Activated naive CD4-positive, alpha-beta T cell treated with anti-CD3 and anti-CD28 coated beads, Interleukin-2, amount 10 ng/mL, durations not matched to agents 7 days and 5 days (primary cell): ENCODE measurements at places on chromosomes 3 and 15.

GRCh38 chr3:138188013-138188730 is 1.1 kb downstream of the ARMC8 start:
- DNase-seq = no peak

DNA sequence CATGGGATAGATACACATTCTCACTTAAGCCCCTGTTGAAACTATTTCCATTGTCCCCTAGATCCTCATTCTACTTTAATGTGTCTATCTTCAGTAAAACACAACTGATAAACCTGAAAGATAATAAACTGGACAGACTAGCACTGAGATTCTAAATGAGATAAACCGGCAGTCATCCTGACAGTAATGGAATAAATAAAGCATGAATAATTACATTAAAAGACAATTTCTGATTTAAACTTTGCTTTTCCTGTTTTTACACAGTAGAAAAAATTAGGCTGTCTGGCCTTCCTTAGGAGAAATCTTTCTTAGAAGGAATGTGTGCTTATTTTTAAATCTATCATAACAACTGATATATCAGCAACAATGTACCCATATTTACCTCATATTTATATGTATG is 232.4 kb downstream of the FHIT start:
- no peak for DNase-seq

DNA sequence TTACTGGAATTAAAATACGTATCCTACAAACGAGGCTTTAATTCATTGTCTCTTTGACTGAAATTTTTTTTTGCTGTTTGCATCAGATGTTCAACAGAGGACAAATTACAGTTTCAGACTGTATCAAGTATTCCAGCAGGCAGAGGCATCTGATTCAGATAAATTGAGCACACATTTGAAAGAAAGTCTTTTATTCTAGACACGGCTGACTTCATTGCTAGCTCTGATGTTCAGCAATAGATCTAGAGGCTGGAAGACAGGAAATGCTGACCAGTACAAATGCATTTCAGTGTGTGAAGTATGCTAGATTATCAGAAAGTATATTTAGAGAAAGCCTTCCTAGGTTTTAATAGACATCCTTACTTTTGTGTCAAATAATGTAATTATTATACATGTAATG is 472.2 kb downstream of the NLGN1 start:
- DNase-seq = no peak

DNA sequence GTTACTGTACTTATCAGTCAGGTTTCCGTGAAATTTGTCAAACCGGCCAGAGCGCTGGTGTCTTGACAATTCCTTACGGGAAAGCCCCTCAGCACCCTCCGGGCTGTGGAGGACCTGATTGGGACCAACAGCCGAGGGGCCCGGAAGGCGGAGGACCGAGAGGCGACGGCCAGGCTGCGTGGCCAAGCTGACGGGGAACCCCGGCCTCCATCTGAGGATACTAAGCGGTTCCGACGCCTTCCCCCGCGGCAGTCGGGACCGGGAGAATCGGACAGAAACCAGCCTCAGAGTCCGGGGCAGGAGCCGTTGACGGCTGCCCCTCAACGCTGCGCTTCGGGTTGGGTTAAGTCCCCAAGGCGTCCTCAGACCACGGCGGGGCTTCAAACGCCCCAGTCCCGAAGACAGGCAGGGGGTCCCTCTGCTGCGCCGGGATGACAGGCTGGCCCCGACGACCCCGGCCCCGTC is 499 bp downstream of the ALDH1A2 start:
- DNase-seq = no peak

GRCh38 chr3:129240436-129240835 is 9.0 kb upstream of the COPG1 start:
- no peak for DNase-seq

DNA sequence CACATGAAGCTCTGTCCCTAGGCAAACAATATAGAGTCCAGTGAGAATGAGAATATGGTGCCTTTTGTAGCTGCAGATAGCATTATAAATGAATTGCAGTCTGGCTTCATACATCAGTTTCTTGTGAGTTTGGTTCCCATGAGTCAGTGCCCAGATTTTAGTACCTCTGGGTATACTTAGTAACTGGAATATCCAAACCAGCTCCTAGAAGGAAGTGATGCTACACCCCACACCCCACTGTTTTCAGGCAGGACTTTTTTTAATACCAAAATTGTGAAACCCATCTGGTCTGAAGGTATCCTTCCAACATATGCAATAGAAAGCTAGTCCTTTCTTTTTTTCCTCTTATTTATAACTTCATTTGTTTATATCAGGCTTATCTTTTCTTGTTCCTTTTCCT is 42.1 kb upstream of the FOXP1 start:
- DNase-seq = no peak

DNA sequence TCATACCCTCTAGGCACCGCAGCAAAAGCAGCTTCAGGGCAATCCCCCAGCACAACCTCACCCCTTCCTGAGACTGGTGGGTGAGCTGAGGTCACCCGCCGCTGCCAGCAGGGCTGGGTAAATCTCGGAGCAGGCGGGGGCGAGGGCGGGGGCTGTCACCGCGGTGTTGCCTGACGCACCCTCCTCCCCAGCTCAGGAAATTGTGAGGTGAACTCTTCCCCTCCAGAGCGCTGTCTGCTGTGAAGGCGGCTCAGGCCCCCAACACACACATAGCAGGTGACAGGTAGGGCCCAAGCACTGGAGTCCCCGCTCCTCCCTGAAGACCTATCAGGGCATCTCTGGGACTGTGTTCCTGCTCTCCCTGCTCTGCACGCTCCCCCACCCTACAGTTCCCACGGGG is 30.2 kb upstream of the FURIN start:
- peak; percentile 91 for DNase-seq

GRCh38 chr3:148607491-148607890 is 90.2 kb upstream of the AGTR1 start:
- DNase-seq = no peak

GRCh38 chr3:114551770-114552526 is 258.1 kb downstream of the TIGIT start:
- DNase-seq = no peak

DNA sequence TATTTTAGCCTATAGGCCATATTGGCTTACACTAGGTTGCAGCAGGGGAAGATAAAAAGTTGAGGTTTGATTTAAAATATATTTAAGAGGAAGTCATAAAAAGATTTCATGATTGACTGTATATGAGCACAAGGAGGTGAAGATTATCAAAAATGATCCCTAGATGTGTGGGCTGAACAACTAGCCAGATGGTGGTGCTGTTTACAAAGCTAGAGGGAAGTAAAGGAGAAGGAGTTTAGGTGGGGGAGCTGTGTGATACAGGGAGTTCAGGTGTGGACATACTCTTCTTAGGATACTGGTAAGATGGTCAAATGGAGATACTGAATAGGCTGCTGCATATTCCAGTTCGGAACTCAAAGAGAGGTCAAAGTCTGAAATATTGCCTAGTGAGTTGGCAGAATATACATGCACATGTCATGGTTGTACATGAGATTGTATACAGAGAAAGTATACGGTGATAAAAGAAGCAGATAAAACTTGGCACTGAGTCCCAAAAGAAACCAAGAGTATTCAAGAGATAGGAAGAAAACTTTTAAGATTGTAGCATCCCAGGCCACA is 727.8 kb downstream of the NLGN1 start:
- DNase-seq = no peak

GRCh38 chr3:101888653-101889052 is 39.3 kb downstream of the NFKBIZ start:
- DNase-seq = no peak

GRCh38 chr15:40130799-40131502 is 22.3 kb upstream of the BMF start:
- no peak for DNase-seq

- DNase-seq = no peak
Observed at GRCh38 chr3:105883798-105884377, 15.1 kb upstream of the CBLB start.

- DNase-seq = no peak
Observed at GRCh38 chr3:23213813-23214212, 10.7 kb downstream of the UBE2E2 start.

- peak; percentile 44 for DNase-seq
Observed at GRCh38 chr3:53109190-53109589, 21.0 kb downstream of the RFT1 start.

DNA sequence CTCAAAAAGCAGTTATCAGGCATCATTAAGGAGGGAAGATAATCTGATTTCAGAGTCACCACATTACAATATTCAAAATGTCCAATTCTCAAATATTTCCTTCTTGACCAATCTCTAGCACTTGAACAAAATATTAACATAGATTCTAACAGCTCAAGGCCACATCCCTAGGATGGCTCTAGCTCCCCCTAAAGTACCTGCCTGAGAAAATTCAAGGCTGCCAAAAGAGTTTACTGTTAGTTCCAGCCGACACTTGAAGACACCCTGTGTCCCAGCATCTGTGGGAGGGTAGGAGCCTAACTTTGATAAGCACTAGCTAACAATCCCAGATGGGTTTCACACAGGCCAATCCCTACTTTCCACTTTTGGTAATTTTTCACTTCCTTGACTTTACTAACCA is 10.4 kb downstream of the NSMCE3 start:
- no peak for DNase-seq
